RWPE1 (cell line): ENCODE measurements at places on chromosomes 5 and 9.
A peak's percentile ranks its signal among the peaks of the same experiment; 100 is the strongest.

GRCh38 chr5:102927007-102927406 lies 171.9 kb downstream of the PAM start:
- no peak for DNase-seq

DNA sequence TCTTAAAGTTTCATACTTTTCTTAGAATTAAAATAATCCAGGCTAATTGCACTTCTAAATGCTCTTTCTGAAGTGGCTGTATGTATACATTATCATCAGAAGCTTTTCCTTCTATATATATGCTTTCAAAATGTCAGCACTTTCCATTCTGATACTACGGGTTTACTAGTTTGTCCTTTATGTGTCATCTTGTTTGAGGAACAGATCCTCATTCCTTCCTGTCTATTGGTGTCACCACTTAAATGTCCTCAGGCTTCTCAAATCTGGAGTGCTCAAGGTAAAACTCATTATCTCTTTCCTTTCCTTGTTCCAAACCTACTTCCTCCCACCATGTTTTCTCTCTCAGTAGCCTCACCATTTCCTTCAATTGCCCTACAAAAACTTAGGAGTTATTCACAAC lies 236.3 kb downstream of the CSNK1G3 start:
- no peak for DNase-seq

GRCh38 chr5:172403817-172404216 lies 50.5 kb downstream of the SH3PXD2B start:
- DNase-seq, result no peak

- DNase-seq, result no peak
These were observed 3.1 kb upstream of the AHRR start for GRCh38 chr5:318341-318897.

DNA sequence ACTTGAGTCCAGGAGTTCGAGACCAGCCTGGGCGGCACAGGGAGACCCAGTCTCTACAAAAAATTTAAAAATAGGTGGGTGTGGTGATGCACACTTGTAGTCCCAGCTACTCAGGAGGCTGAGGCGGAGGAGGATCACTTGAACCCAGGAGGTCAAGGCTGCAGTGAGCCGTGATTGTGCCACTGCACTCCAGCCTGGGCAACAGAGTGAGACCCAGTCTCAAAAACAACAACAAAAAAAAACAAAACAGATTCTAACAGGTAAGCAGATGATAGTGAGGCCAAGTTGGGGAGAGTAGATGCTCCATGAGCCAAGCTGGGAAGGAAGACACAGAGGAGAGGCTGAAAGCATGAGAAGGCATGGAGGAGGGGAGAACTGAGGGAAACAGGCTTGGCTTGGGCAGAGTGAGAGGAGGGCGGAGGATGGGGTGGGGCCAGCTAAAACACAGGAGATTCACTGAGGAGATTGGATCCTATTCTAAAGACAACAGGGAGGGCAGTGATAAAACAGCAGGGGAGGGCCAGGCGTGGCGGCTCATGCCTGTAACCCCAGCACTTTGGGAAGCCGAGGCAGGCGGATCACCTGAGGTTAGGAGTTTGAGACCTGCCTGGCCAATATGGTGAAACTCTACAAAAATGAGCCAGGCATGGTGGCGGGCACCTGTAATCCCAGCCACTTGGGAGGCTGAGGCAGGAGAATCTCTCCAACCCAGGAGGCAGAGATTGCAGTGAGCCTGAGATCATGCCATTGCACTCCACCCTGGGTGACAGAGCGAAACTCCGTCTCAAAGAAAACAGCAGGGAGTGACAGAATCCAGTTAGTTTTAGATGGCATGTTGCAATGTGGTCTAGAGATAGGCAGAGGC lies 8.4 kb downstream of the RPS14 start:
- DNase-seq, result no peak

DNA sequence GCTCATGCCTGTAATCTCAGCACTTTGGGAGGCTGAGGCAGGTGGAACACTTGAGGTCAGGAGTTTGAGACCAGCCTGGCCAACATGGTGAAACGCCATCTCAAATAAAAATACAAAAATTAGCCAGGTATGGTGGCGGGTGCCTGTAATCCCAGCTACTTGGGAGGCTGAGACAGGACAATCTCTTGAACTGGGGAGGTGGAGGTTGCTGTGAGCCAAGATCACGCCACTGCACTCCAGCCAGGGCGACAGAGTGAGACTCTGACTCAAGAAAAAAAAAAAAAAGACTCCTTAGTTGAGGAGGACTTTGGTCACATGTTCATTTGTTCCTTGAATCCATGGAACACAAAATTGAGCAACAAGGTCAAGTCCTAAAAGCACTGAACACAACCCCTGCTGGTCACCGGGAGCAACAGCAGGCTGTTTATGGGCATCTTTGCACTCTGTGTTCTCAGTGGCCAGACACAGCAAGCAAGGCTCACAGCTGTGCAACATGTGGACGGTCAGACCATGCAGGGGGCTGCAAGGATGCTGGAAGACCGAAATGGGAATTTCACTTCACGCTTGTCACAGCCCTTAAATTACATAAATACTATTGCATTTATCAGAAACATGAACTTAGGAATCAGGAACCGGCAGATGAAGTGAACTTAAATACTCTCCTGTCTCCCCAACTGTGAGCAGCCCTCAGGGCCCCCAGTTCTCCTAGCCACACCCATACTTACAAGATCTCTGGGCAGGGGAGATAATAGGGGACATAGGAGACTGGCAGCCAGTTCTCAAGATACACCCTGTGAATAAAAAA lies 2.8 kb downstream of the GBGT1 start:
- DNase-seq, result peak; percentile 89
